Stimulated activated CD4-positive, alpha-beta T cell treated with anti-CD3 and anti-CD28 coated beads, Interleukin-2, amount 100 ng/mL, for 24 hours (primary cell): ENCODE measurements at places on chromosomes 1 and 21.
A peak's percentile ranks its signal among the peaks of the same experiment; 100 is the strongest.

GRCh38 chr1:192357924-192358323, 41.1 kb downstream of the RGS21 start:
- DNase-seq, result no peak

DNA sequence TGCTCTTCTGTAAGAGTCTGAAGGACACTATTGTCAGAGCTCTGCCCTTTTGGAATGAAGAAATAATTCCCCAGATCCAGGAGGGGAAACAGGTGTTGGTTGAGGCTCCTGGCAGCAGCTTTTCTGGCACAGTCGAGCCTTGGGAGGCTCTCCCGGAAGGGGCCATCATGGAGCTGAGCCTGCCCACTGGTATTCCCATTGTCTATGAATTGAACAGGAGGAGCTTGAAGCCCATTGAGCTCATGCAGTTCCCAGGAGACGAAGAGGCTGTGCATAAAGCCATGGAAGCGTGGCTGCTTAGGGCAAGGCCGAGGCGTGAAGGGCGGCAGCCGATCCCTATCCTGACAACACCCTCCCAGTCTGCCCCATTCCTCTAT, 26.6 kb downstream of the UBE4B start:
- no peak for DNase-seq

DNA sequence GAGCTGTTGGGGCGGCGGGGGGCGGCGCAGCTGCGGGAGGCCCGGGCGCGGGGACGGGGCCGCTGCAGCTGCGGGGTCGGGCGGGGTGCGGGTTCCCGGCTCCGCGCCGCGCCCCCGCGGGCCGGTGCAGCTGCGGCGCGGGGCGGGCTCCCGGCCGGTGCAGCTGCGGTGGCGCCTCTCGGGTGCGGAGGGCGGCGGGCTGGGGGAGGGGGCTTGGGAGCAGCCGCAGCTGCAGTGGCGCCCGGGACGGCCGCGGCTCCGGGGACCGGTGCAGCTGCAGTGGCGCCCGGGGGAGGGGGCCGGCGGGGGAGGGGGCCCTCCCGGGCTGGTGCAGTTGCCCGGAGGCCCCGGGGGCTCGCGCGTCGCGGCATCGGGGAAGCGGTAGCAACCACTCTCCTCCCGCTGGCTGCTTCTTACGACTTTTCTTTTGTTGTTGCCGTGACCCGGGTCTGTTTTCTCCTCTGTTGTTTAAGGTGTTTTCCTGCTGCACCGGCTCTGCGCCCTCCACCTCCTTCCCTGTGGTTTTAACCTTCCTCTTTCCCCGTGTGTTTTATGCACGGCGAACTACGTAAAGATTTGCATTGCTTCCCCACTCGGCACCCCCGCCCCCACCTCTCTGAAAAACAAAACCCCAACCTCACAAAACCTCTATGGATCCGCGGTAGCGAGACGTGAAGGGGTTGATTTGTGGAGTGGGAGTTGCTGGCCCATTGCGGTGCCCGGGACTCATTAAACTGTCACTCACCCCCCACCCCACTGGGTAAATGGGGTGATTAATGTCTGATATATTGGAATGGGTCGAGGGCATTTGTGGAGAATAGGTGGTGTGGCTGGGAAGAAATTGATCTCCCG, 1.7 kb upstream of the ZBTB18 start:
- peak; percentile 49 for DNase-seq

GRCh38 chr1:234348964-234349363, 24.3 kb upstream of the COA6 start:
- DNase-seq, result no peak

DNA sequence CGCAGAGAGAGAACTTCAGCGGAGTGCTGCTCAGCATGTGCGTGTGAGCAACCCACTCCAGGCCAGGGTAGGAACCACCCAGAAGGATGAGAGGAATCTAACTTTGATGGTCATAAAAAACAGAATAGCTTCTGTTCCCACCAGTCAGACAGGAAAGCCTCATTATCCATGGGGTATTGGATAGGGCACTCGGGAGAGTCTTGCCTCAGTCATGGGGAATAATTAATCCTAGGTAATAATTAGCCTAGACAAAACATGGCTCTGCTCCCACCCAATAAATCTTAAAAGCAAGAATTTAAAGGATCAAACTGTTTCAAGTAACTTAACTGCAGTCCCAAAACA, 35.3 kb downstream of the LDLRAD1 start:
- no peak for DNase-seq

- DNase-seq, result no peak
These were observed 12.4 kb upstream of the ZNF691 start for GRCh38 chr1:42833981-42834380.

DNA sequence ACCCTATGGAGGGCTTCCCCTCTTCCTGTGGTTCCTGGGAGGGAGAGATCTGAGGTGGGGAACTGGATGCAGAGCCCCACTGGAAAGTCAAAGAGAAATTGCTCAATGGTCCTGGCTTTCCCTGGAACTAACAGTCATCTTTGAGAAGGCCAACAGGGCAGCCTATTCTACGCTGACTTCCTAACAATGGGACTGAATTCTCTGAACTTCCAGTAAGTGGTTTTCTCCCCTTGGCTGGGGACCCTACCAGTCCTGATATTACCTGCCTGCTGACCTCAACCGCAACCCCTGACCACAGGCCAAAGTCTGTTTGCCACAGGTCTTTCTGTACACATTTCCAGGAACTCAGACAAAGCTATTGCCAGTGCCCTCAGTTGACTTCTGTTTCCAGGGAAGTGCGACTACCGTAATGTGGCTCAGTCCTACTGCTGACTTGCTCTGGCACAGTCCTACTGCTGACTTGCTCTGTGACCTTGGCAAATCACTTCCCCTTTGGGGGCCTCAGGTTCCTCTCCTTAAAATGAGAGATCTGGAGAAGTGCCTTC, 55.3 kb downstream of the C8B start:
- DNase-seq, result no peak

- DNase-seq, result no peak
These were observed 113.2 kb downstream of the TRABD2B start for GRCh38 chr1:47883963-47884362.

DNA sequence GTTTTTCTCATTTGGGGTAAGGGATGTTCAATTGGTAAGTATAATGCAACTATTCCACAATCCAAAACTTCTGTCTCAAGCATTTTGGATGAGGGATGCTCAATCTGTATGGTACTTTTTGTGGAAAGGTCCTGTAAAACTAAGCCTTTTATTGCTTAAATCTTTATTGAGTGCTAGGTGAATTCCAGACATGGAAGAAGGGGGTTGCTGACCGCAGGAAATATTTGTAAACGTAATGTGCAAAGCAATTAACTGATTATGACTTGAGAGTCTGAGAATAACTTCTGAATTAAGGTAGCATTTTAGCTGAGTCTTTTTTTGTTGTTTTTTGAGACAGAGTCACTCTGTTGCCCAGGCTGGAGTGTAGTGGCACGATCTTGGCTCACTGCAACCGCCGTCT, 3.1 kb downstream of the AKIRIN1 start:
- no peak for DNase-seq

- DNase-seq, result no peak
These were observed 25.2 kb downstream of the PSEN2 start for GRCh38 chr1:226895644-226896043.

GRCh38 chr1:55751776-55752175, 536.6 kb upstream of the USP24 start:
- DNase-seq, result no peak

DNA sequence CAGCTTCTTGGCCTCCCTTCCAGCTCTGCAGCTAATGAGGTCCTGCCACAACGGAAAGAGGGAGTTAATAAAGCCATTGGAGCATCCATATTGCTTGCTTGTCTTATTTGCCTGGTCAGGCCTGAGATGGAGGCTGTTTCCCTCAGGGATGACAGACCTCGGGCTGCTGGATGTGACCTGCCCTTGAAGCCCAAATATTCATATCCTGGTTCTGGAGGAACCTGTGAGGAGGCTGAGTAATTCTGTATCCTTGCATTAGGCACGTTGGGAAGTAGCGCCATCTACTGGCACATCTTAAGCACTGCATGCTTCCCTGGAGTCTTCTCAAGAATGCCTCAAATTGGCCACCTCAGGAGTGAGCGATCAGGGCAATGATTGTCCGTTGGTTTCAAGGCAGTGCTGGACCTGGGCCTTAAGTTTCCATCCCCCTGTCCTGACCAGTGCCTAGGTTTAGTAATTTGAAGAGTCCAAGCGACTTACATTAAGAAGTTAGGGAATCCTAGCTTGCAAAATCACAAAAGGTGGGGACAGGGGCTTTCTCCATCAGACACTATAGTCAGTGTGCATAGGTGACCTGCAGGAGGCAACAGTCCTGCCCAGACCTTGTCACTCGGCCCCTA, 13.8 kb upstream of the NASP start:
- DNase-seq, result peak; percentile 72

DNA sequence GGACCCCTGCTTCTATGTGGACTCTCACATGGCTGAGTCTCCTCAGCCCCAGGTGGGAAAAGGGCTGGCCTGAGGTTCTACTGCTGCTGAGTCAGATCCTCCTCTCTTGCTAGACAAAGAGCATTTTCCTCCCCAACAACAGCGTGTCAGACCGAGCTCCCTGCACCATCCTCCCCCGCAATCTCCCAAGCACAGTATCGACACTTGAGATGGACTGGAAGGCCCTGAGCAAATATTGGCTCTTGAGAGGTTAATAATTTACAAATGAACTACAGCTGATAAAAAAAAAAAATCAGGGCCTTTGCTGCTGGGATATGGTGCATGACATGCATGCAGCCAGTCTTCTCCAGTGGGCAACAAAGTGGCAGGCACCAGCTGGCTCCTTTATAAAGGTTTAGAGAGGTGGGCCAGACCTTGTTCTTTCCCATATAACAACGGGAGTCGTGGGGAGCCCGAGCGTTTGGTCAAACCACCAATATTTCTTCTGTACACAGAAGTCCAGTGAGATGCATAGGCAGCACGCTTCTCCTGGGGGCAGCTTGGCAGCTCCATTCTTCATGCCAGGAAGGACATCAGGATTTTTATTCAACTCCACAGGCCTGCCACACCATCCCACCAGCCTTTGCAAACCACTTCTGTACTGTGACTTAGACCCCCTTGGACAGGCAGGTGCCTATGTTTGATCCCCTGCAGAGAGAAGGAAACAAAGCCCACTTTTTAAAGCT, 55.4 kb upstream of the CAMK1G start:
- no peak for DNase-seq

GRCh38 chr1:202888221-202888530, 773 bp downstream of the RABIF start:
- no peak for DNase-seq

DNA sequence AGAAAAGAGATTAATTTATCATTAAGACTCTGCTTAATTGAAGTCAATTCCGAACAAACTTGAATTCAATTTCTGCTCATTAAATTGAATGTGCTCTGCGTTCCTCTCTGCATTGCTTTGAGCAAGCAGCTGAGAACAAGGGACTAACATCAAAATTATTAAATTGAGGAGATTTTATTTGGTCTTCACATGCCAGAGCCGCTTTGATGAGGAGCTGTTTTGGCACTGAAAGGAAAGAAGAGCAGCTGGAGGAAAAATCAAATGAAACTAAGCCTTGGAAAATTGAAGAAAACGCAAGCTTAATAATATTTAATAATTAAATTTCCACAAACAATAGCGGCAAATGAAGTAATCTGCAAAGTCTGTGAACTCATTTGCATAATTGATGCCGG, 222.0 kb upstream of the PKN2 start:
- no peak for DNase-seq

DNA sequence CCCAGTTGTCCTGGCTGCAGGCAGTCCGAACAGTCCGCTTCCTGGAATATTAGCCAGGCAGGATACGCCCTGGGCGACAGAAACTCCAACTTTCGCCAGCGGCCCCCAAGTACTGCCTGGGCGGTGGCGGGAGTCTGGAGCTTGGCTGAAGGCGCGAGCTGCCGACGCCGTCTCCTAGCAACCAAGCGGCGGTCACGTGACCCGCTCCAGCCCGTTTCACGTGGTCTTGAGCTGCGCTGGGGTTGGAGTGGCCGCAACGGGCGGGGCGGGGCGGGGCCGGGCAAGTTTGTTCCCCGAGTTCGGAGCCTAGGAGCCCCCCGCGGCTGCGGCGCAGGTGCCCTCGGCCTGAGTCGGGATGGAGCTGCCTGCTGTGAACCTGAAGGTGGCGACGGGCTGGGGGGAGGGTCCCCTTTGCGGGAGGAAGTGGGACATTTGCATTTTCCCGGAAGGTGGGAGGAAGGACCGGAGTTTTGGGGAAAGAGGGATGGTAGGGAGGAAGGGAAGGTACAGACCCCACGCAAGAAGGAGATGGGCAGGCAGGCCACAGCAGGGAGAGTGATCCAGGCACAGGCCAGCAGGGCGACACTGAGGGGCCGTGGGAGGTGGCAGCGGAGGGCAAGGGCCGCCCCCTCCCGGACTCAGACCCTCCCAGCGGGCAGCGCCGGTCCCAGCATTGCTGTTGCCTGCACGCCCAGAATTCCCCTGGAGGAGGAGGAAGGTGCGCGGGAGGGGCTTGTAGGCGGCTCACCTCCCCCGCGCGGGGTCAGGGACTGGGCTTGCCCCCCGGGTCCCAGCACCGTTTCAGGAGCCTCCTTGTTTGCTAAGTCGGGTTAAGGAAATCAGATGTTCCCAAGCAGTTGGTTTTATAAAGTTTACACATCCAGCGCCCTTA, at the start of gene AGTRAP:
AGTRAP (plus strand) TSS at position 283 of the 892 bp plus-strand sequence; CDS start at position 356, 73 bp downstream.
- peak; percentile 89 for DNase-seq

- DNase-seq, result no peak
These were observed 11.4 kb downstream of the PLEKHO1 start for GRCh38 chr1:150160964-150161621.

DNA sequence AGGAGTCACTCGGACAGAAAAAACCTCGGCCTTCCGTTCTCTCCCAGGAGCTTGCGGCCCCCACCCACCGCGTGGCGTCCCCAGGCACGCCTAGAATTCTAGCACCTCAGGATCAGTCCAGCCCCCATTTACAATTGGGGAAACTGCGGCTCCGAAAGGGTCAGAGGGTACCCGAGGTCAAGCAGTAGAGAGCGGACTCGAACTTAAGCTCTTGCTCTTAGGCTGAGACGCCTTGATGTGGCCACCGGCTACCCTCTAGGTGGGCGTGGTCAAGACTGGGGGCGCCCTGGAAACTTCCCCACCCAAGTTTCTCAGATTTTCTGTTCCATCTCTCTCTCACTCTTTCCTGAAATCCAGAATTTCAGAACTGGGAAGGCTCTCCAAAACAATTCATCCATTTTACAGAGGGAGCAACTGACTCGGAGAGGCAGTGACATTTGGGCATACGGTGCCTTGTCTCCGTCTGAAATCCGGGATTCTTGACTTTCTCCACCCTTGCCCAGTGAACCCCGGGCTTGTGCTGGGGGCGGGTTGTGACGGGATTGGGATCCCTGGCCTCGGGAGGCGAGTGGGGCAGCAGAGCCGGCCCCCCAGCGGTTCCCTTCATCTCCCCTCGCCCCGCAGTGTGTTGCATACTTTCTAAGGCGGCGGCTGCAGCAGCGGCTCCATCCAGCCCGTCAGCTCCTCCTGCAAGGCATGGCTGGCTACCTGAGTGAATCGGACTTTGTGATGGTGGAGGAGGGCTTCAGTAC, 777 bp downstream of the AZIN2 start:
- DNase-seq, result no peak

DNA sequence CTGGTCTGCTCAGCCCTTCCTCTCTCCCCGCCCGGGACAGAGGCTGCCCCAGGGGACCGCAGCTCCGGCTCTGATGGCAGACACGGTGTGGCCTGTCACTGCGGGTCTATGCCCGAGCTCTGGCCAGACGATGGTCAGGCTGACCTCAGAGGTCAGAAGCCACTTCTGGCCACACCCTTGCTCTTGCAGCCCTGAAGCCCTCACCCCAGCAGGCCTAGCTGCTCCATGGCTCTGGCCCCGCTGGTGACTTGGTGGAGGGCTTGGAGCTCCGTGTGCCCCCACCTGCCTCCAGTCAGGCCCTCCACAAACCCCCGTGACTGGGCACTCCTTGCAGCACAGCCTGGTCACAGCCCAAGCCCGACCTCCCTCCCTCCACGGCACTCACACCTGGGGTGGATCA, 47.6 kb downstream of the PRDM16 start:
- no peak for DNase-seq
